Cortex of kidney (tissue), 1 donor: ENCODE measurements at places on chromosomes 3 and 15.

DNA sequence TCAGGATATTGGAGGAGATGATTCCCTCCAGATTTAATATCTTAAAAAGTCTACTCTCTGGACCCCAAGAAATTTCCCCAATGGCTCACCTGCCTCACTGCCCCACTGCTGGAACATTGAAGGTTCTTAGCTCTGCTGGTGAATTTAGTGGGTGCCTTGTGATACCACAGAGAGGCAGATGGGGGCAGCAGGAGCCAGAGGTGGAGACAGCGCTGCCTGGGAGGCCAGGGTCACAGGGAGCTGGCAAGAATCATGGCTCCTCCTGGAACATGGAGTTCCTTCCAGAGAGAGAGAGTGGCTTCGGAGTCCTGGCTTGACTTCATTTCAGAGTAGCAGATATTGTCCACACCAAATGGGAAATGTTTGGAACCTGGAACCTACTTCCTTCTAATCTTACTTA is 263.5 kb upstream of the CFAP20DC start:
- DNase-seq: no peak

- no peak for DNase-seq
Observed at GRCh38 chr3:186506857-186507256, 37.3 kb downstream of the CRYGS start.

DNA sequence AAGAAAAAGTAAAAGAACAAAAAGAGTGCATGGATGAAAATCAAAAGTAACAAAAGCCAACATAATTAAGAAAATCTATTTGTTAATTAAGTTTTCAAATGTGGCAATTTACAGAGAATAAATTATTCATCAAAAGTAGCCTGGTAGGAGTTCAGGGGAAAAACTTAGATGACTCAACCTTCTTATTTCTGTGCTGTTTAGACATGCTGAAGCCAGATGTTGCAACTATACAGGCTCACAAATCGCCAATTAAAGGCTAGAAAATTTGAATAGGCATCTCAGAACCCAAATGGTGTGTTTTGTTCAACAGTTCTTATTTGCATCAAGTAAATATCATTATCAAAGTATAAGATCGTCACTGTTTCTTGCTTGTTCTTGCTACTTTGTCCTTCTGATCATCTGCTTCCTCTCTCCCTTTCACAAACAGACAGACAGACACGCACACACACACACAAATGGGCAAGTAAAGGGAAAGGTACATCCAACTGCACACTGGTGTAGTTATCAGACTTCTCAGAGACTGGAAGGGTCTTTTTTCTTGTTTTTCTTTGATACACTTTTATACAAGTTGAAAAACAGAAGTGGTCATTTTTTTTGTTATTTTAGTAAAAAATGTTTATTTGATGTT is 572.2 kb downstream of the MECOM start:
- no peak for DNase-seq

- DNase-seq: no peak
Observed at GRCh38 chr3:23602971-23603370, 202.8 kb upstream of the UBE2E1 start.

GRCh38 chr3:158725348-158726011 is 6.8 kb downstream of the RARRES1 start:
- no peak for DNase-seq

- DNase-seq: no peak
Observed at GRCh38 chr3:190058521-190059241, 62.0 kb downstream of the P3H2 start.

- no peak for DNase-seq
Observed at GRCh38 chr15:66673410-66674322, 28.4 kb upstream of the SMAD6 start.

- DNase-seq: no peak
Observed at GRCh38 chr3:150090877-150091276, 120.2 kb upstream of the PFN2 start.

- no peak for DNase-seq
Observed at GRCh38 chr3:72274493-72275330, 489.8 kb upstream of the PROK2 start.

DNA sequence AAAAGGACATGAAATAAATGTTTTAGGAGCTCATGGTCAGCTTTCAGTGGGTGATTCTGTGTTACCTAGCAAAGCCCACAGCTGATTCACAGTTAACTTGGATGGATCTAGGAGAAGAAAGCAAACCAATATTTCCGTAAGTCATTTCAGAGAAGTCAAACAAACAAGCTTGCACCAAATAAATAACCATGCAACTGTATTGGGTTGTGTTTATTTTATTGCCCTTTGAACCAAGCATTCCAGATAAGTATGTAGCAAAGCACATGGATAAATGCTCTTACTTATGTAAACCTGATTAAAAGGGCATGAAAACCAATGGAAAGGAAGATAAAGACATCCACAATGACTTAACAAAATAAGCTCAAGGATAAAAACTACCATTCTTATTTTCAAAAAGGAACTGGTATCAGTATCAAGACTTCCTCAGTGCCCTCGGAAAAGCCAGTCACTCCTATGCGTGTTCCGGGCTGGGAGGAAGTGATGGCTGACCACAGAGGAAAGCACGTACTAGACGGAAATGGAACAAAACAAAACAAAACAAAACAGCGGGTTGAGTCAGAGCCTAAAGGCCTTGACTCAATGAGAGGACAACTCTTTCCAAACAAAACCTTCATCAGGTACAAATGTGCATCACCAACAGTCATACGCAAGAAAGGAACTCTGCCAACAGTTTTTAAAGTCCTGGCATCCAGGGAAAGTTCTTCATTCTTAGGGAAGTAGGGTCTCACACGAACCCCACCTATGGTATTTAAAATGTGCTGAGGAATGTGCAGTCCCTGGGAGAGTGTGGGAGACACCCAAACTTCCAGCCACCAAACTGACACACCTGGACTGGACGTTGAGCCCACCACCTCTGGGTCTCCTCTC is 103.3 kb downstream of the SNRK start:
- no peak for DNase-seq

DNA sequence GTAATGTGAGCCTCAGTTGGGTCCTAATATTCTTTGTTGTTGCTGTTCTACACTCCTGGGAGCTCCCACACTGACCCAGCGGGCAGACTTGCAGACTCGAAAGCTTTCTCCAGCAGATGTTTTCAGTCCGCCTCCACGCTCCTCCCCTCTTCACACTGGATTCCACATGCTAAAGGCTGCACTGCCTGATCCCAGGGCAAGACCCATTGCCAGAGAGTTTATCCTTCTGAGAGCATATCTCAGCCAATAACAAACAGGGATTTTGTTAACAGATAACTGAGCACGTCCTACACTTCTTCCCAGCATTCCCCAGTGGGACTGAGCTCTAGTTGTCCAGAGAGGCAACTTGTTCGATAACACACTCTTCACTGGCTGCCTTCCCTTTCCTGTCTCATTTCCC is 8.0 kb upstream of the COL6A6 start:
- DNase-seq: no peak

DNA sequence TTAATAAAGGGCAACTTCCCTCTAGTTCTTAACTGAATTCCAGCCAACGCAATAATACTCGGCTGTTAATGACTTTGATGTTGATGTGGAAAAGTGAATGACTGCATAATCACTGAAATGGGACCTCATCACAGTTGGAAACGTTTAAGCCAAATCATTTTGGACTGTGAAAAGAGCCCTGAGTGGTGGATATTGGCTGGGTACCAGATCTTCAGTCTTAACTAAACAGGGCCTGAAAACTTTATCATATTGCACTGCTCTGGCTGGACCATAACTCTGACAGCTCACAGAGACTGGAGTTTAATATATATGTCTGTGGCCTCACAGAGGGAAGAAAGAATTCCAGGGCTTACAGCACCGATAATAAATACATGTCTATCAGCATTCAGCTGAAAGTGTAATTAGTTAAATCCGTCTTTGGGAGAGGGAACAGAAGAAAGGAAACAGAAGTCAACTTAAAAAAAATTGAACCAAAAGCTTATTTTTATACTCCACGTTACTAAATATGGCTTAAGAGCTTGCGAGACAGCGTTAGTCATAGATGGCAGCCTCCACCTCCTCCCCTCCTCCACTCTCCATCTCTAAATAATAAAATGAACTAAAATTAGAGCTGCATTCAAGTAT is 222.3 kb upstream of the CDIN1 start:
- DNase-seq: no peak

GRCh38 chr3:115999001-115999585 is 375.8 kb downstream of the GAP43 start:
- no peak for DNase-seq
